ENCODE measurements at places on chromosomes 6 and 20. TPM values are rescaled to one million over a fixed set of nuclear protein-coding genes. Genes with fewer than 3 reads are reported as not detected.
A peak's percentile ranks its signal among the peaks of the same experiment; 100 is the strongest.

DNA sequence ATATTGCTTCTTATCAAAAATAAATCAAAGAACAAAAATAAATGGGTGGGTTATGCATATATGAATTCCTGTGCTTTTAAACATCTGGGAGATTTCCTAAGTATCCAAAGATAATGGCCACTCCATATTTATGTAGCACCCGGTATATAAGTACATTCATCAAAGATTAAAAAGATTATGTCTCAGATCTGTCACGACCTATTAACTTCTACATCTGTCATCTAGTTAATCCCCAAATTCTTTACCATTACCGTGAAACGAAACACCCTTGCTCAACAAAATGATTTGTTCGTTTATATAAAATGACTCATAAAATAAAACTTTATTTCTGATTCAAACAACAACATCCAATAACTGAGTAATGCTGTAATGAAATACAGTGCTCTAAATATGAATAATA lies 64.8 kb upstream of the FOXQ1 start:
- no peak for DNase-seq

DNA sequence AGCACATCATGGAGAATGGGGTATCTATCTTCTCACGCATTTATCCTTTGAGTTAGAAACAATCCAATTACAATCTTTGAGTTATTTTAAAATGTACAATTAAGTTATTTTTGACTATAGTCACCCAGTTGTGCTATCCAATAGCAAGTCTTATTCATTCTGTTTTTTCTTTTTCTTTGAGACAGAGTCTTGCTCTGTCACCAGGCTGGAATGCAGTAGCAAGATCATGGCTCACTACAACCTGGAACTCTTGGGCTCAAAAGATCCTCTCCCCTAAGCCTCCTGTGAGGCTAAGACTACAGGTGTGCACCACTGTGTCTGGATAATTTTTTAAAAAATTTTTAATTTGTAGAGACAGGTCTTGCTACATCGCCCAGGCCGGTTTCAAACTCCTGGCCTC lies 201.5 kb upstream of the ZNF217 start:
- no peak for DNase-seq

GRCh38 chr20:45781391-45781931 lies 10.2 kb downstream of the WFDC3 start:
- no peak for DNase-seq

- no peak for DNase-seq
Observed at GRCh38 chr6:105817370-105817769, 268.8 kb upstream of the PRDM1 start.

DNA sequence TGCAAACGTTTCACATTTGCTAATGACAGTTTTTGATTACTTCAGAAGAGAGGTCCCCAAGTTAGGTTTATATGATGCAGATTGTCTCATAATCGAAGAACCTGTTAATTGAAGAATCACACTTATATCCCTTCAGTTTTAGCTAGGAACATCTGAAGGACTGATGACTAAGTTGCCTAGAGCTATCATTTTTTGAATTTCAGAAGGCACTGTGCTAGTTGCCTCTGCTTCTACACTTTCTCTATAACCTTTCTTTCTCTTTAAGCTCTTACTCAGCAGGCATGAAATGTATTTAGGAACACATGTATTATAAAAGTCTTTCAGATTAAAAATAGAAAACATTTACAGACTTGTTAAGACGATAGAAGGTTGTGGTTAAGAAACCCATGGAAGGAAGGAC lies 14.4 kb upstream of the GJE1 start:
- no peak for DNase-seq

- DNase-seq: no peak
Observed at GRCh38 chr6:151005164-151005563, 139.7 kb downstream of the MTHFD1L start.

DNA sequence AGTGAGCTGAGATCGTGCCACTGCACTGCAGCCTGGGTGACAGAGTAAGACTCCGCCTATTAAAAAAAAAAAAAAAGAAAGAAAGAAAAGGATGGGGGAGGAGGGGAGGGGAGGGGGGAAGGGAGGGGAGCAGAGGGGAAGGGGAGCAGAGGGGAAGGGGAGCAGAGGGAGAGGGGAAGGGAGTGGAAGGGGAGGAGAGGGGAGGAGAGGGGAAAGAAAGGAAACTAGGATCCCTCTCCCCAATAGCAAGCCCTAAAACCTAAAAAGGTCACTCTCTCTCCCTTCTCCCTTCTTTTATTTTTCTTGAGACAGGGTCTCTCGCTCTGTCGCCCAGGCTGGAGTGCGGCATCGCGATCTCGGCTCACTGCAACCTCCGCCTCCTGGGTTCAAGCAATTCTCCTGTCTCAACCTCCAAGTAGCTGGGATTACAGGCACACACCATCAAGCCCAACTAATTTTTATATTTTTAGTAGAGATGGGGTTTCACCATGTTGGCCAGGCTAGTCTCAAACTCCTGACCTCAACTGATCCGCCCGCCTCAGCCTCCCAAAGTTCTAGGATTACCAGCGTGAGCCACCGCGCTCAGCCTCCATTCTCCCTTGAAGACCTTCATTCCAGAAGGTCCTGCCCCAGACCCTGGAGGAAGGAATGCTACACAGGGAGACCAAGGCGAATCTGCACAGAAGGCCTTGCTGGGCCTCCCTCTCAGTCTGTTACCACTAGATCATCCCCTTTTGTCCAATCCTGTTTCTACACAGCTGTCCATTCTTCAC lies 45.8 kb upstream of the PIM1 start:
- no peak for DNase-seq

The ADGRG6 gene
- 5.7 TPM for total RNA-seq

- no peak for DNase-seq
Observed at GRCh38 chr6:157586476-157587126, 205.6 kb downstream of the ZDHHC14 start.

The GSTA1 gene
- not detected for total RNA-seq

- no peak for DNase-seq
Observed at GRCh38 chr6:145352382-145353080, 382.8 kb downstream of the EPM2A start.

The GHRH gene
- total RNA-seq: 4.2 TPM

- DNase-seq: no peak
Observed at GRCh38 chr6:111080698-111081097, 6.6 kb upstream of the SLC16A10 start.

DNA sequence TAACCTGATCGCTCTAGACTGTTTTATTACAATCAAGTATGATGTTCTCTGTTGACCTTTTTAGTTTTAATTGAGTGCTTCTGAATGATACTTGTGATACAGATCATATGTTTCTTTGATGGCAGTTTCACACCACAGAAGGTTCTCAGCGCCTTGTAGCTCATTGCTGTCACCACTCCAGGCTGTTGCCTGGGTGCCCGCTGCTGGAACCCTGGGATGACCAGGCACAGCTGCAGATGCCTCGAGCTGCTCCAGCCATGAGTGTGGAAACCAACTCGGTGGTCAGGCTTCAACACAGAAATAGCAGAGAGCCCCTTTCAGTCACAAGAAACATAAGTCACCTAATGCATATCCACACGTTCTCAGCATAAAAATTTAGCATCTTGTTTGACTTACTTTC lies 112.7 kb downstream of the RPP40 start:
- no peak for DNase-seq

The APOBEC2 gene
- total RNA-seq: 103 TPM

- no peak for DNase-seq
Observed at GRCh38 chr6:56692523-56693245, 50.0 kb upstream of the DST start.

The PRKN gene
- total RNA-seq: 22.2 TPM

The BMP7 gene
- total RNA-seq: 29.3 TPM

The GJA10 gene
- total RNA-seq: not detected

The ZNF165 gene
- total RNA-seq: 0.44 TPM

DNA sequence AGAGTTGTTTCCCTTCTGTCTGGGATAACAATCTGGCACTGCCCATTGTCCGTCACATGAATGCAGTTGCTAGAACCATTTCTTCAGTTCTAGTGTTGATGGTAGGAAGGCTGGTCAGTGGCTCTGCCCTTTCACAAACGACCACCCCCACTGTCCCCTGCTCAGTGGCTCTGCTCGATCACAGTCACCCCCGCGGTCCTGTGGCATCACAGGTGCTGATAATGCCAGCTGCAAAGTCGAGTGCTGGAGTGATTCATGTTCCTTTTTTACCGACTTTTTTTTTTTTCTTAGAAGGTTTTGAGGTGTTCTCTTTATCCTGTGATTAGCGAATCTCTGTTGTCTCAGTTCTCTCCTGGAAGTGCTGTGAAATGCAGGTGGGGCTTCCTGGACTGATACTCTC lies 22.8 kb downstream of the FAM120B start:
- DNase-seq: no peak

- no peak for DNase-seq
Observed at GRCh38 chr6:110517034-110517433, 40.6 kb upstream of the SLC22A16 start.

The RAD21L1 gene
- total RNA-seq: not detected

DNA sequence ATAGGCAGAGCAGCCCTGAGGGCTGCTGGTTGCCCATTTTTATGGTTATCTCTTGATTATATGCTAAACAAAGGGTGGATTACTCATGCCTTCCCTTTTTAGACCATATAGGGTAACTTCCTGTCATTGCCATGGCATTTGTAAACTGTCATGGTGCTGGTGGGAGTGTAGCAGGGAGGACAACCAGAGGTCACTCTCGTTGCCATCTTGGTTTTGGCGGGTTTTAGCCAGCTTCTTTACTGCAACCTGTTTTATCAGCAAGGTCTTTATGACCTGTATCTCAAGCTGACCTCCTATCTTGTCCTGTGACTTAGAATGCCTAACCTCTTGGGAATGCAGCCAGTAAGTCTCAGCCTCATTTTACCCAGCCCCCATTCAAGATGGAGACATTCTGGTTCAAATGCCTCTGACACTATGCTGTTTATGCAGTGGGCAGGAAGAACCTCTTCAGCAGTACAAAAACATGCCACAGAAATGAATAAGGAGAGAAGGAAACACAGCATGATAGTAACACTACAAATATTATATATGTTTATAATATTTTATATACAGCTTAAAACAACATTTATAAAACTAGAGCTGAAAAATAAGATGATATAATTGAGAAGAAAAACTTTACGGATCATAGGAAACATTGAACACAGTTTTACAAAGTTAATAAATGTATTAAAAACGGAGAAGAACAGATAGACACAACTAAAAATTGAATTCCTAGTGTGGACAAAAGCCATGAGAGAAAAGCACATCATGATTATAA lies 58.9 kb upstream of the SAMD5 start:
- no peak for DNase-seq

The RIPOR2 gene
- total RNA-seq: 5.4 TPM

GRCh38 chr20:10221021-10221420 lies 2.4 kb downstream of the SNAP25 start:
- DNase-seq: no peak

The ECT2L gene
- 0.62 TPM for total RNA-seq

The FABP7 gene
- not detected for total RNA-seq

DNA sequence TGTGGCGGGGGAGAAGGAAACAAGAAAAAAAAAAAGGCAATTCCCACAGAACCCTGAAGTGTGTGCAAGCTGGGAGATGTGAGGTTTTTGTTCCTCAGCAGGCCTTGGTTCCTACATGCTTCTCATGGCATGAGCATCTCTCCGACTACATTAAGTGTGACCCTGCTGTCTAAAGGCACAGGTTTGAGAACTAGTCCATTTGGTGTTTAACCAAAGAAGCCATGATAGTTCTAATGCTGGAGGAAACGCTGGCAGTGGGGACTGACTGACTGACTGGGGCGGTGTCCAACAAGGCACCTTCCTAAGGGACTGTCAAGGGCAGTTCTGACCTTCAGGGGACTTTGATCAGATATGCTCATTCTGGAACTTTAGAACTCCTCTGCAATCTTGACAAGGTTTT lies 3.8 kb downstream of the TXNDC5 start:
- no peak for DNase-seq

DNA sequence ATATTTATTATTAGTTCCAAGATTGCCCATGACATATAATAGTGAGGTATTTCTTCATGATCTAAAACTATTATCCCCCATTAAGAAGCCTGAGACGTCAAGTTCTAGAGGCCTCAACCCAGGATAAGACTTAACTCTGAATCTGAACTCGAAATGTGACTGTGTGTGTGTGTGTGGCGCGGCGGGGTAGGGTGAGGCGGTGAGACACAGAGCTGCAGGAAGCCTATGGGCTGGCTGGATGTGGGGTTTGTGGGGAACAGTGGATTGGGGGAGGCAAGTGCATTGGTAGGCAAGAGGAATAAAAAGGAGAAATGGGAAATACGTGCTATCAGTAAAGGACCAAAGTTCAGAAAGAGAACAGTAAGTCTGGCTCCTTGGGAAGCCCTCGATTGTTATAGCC lies 66.5 kb upstream of the RNF146 start:
- no peak for DNase-seq

DNA sequence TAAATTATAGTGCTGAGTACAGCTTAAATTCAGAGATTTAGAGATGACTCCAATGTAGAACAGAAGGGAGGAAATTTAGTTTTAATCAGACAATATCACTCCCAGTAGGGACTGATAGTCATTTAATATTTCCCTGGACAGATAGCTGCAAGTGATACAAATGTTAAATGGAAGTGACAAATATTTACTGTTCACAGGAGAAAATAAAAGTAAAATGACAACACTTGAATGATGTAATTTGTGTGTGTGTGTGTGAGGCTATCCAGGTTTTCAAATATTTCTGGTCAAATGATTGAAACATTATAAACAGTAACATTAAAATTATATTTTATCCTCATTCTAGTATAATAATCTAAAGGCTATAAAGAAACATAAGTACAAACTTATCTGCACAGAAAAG lies 220.3 kb upstream of the THEMIS start:
- DNase-seq: no peak

GRCh38 chr6:42101186-42101657 lies 41.2 kb downstream of the C6orf132 start:
- DNase-seq: no peak

DNA sequence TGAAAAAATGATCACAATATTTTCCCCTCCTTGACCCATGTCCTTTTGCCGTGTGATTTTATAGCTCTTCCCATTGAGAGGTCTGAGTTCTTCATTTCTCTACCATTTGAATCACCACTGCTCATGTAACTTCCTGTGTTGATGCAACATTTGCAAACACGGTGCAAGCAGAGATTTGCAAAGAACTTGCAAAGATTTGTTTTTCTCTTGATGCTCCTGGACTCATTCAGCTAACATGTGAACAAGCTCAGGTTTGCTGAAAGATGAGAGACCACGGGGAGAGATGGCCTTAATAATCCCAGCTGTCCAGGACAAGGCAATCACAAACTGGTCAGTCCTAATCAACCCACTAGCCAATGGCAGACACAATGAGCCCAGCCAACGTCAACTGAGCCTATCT lies 8.6 kb downstream of the VNN2 start:
- DNase-seq: no peak

- DNase-seq: no peak
Observed at GRCh38 chr6:130129762-130130246, 92.9 kb downstream of the SAMD3 start.

The XKR7 gene
- not detected for total RNA-seq

The FRK gene
- total RNA-seq: 4.0 TPM

DNA sequence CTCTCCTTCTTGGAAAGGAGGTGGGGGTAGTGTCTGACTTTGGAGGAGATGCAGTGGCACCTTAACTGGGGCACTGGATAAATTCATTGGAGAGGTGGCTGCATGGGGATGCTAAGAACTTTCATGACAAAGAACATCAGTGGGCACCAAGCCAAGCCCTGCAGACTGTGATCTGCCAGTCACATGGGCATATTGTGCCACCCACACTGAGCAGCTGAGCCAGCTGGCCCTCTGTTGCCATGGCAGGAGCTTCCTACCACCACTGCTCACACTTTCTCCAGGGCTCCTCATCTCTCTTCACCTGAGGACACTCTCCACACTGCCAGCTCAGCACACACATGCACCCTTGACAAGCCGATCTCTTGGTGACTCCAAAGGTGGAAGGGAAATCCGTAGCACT lies 715.6 kb downstream of the QKI start:
- peak; percentile 56 for DNase-seq

GRCh38 chr6:131433927-131434326 lies 139.1 kb upstream of the ARG1 start:
- no peak for DNase-seq

The HDGFL1 gene
- not detected for total RNA-seq

All from left cardiac atrium (tissue), 4 donors.